PC-3 (cell line): ENCODE measurements at places on chromosomes 7 and 10. TPM values are rescaled to one million over a fixed set of nuclear protein-coding genes. Genes with fewer than 3 reads are reported as not detected.

DNA sequence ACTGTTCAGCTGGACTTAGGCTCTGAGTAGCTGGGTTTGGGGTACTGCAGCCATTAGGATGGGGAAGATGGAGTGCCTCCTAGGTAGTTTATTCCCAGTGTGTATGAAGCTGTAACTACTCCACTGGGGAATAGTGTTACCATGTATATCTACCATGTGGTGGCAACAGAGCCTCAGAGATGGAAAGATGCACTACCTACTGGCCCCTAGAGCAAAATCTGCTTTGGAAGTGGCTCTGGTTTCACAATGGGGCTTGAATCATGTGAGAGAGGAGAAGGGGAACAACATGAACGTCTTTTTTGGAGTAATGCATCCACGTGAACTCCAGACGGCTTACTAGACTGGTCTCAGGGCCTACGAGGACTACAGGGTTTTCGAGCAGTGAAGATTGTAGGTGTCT, 167.3 kb downstream of the CALCR start:
- H3K36me3 ChIP-seq, result no peaks in the 10 kb centered on the region
- H3K4me1 ChIP-seq, result no peaks in the 10 kb centered on the region
- no peak overlapping the region for H3K4me3 ChIP-seq
- DNase-seq, result no peak
- no peak overlapping the region for H3K27ac ChIP-seq

DNA sequence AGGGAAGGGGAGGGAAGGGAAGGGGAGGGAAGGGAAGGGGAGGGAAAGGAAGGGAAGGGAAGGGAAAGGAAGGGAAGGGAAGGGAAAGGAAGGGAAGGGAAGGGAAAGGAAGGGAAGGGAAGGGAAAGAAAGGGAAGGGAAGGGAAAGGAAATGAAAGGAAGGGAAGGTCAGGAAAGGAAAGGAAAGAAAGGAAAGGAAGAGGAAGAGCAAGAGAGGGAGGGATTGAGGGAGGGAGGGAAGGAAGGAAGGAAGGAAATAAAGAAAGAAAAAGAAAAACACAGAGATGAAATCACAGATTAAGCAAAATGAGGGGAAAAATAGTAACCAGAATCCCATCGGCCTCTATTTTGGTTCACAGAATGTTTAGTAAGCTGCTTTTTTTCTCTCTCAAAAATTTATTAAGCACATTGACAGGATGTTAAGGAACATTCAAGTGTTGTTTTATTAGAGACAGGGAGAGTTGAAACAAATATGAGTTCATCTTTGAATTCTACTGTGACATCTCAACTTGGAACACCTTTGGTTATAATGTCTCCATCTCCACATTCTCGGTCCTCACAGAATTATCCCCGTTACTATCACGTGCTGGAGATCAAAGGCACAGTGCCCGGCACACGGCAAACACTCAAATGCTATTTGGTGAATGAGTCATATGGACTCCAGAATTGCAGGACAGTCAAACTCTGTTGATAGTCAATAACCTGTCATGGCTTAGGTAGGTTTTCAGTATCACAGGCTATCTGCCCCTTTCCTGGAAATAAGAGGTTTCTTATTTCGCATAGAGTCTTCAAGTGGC, 52.4 kb downstream of the ABCB1 start:
- H3K36me3 ChIP-seq, result no peaks in the 10 kb centered on the region
- no peaks in the 10 kb centered on the region for H3K27me3 ChIP-seq
- H3K4me1 ChIP-seq, result no peaks in the 10 kb centered on the region
- DNase-seq, result no peak

GRCh38 chr10:89086801-89087521, 96.4 kb downstream of the FAS start:
- no peak overlapping the region for H3K27ac ChIP-seq
- no peaks in the 10 kb centered on the region for H3K4me1 ChIP-seq
- H3K27me3 ChIP-seq, result no peaks in the 10 kb centered on the region
- no peak for DNase-seq
- no peaks in the 10 kb centered on the region for H3K36me3 ChIP-seq

GRCh38 chr10:14667280-14667679, 107.4 kb downstream of the FAM107B start:
- H3K27me3 ChIP-seq, result no peaks in the 10 kb centered on the region
- H3K36me3 ChIP-seq, result no peaks in the 10 kb centered on the region
- H3K4me1 ChIP-seq, result peaks cover 27% of the 10 kb centered on the region
- no peak overlapping the region for H3K4me3 ChIP-seq
- DNase-seq, result no peak

- no peaks in the 10 kb centered on the region for H3K4me1 ChIP-seq
- peaks cover 50% of the 10 kb centered on the region for H3K36me3 ChIP-seq
- no peaks in the 10 kb centered on the region for H3K27me3 ChIP-seq
- no peak overlapping the region for H3K27ac ChIP-seq
- no peak for DNase-seq
Measured at GRCh38 chr7:87885018-87885417, 8.7 kb downstream of the DBF4 start.

DNA sequence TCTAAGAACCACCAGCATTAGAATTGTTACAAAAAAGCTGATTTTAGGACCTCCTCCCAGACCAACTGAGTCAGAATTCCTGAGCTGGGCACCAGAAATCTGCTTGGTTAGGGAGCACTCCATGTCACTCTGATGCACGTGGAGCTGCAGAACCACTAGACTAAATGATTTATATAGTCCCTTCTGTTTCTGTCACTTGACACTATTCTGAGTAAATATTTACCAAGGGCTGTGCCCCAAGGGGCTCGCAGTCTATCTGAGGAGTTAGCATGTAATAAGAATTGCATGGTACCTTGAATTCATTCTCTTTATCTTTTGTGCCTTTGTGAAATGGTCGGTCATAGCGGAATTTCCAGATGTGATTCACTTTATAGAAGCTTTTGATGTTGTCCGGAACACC, 196.0 kb upstream of the IMMP2L start:
- H3K36me3 ChIP-seq, result peaks cover 4% of the 10 kb centered on the region
- H3K27me3 ChIP-seq, result no peaks in the 10 kb centered on the region
- peak; percentile 40 for DNase-seq

GRCh38 chr10:70441161-70441894, at the start of gene NODAL:
Gene NODAL (minus strand): TSS chr10:70441681. CDS start chr10:70441667, 14 bp downstream.
- no peak within 1 kb of the TSS for H3K4me3 ChIP-seq
- H3K4me1 ChIP-seq, result no peaks in the 10 kb centered on the region
- no peak within 1 kb of the TSS for H3K27ac ChIP-seq
- H3K36me3 ChIP-seq, result no peaks in the 10 kb centered on the region

The TMEM60 gene
- total RNA-seq, result 6.9 and 8.1 TPM in 2 replicates

The TAS2R4 gene
- total RNA-seq, result 0.35 TPM in 1 of 2 replicates, not detected in the other

The SEC61G gene
- total RNA-seq, result 128 and 177 TPM in 2 replicates

The VPS37D gene
- total RNA-seq, result 6.3 and 7.7 TPM in 2 replicates
